ENCODE measurements at places on chromosomes 11 and 22.
A peak's percentile ranks its signal among the peaks of the same experiment; 100 is the strongest.

GRCh38 chr11:7490535-7490934 is 5.2 kb downstream of the OLFML1 start:
- DNase-seq: no peak

DNA sequence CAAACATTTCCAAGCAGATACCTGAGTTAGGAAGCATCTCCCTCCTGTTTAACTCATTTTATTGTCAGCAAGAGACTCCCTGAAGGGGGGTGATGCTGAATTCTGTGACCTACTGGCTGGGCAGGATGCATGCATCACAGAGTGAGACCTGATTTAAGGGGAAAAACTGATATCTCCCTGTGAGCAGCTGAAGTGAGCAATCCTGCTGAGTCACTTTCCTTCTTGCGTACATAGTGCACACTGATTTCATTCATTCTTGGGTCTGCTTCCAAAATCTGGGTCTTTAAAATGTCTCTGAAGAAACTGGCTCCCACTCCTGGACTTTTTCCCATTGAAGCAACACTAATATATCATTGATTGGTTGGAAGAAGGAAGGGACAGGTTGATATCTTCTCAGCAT is 23.3 kb downstream of the P4HA3 start:
- no peak for DNase-seq

- no peak for DNase-seq
These were observed 29.8 kb upstream of the BLID start for GRCh38 chr11:122145715-122146274.

GRCh38 chr11:94815705-94816344 is 47.7 kb downstream of the AMOTL1 start:
- no peak for DNase-seq

DNA sequence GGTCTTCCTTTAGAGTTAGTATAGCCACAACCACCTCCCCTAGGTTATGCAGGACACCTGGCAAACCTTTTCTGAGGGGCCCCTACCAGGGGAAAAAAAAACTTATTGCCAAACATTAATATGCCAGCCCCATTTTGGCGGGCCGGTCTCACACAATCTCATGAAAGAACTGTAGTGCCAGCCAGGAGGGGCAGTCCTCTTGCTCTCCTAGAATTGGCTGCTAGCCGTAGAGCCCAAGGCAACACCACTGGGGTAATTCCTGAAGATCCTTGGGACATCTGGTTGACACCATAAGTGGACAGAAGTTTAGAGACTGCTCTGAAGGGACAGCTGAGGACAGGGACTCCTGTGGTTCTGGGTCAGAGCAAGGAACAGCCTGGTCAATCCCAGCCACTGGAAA is 24.2 kb downstream of the NAV2 start:
- DNase-seq: no peak

DNA sequence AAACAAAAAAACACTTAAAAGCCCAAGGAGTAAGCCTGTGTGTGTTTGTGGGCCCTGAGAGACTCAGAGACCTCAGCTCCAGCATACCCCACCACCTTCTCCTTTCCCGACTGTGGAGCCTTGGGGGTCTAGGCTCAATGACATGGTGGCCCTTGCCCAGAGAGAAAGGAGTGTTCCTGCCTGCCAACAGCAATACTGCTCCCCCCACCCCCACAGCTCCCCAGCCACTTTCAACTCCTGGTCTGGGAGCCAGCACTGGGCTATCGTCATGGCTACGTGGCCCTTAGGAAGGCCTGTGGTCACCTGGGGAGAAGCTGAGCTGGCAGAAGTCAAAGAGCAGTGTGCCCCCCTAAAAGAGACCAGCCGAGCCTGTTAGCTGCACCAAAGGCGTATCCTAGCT is 2.6 kb downstream of the PPP1R14B start:
- DNase-seq: no peak

GRCh38 chr11:57196596-57196995 is 14.8 kb downstream of the LRRC55 start:
- DNase-seq: no peak

GRCh38 chr11:35360055-35360530 is 59.3 kb downstream of the SLC1A2 start:
- DNase-seq: no peak

- DNase-seq: no peak
These were observed 246.4 kb upstream of the PDGFD start for GRCh38 chr11:104410336-104410735.

GRCh38 chr11:19889531-19889930 is 176.9 kb downstream of the NAV2 start:
- no peak for DNase-seq

- no peak for DNase-seq
These were observed 14.3 kb upstream of the LINC01488 start for GRCh38 chr11:69467196-69467595.

- DNase-seq: no peak
These were observed 4.8 kb upstream of the XKR3 start for GRCh38 chr22:16829985-16830384.

GRCh38 chr11:120061761-120062560 is 76.0 kb downstream of the TRIM29 start:
- DNase-seq: no peak

DNA sequence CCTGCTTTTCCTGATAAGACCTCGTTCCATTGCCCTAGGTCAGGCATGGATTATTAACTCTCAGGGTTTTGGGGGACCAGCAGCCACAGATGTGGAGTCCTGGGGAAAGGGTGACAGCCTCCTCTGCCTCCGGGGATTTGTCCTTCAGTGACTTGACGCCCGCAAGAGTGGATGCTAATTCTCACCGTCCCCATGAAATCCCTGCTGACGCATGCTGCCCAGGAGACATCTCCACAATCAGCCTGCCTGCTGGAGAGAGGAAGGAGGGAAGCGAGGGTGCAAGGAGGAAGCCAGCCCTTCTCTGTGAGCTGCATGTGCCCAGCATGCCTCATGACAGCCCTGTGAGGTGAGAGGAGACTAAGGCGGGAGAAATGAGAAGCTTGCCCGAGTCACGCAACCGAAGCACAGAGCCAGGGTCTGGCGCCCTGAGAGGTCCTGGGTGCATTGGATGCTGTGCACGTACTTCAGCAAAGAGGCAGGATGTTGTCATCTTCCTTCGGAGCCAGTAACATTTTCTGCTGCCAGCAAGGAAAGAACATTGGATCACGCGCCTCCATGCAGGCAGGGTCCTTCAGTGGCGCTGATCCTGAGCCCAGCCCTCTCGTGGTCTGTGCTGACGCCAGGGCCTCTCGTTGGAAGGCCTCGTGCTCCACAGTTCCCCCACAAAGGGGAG is 27.3 kb upstream of the KRTAP5-6 start:
- no peak for DNase-seq

GRCh38 chr22:37374571-37374970 is 52.7 kb downstream of the ELFN2 start:
- no peak for DNase-seq

GRCh38 chr11:43830928-43831440 is 49.6 kb upstream of the ALKBH3 start:
- DNase-seq: no peak

GRCh38 chr22:35528927-35529326 is 11.7 kb upstream of the RASD2 start:
- DNase-seq: no peak

- no peak for DNase-seq
These were observed 56.1 kb downstream of the APOL3 start for GRCh38 chr22:36104435-36104834.

DNA sequence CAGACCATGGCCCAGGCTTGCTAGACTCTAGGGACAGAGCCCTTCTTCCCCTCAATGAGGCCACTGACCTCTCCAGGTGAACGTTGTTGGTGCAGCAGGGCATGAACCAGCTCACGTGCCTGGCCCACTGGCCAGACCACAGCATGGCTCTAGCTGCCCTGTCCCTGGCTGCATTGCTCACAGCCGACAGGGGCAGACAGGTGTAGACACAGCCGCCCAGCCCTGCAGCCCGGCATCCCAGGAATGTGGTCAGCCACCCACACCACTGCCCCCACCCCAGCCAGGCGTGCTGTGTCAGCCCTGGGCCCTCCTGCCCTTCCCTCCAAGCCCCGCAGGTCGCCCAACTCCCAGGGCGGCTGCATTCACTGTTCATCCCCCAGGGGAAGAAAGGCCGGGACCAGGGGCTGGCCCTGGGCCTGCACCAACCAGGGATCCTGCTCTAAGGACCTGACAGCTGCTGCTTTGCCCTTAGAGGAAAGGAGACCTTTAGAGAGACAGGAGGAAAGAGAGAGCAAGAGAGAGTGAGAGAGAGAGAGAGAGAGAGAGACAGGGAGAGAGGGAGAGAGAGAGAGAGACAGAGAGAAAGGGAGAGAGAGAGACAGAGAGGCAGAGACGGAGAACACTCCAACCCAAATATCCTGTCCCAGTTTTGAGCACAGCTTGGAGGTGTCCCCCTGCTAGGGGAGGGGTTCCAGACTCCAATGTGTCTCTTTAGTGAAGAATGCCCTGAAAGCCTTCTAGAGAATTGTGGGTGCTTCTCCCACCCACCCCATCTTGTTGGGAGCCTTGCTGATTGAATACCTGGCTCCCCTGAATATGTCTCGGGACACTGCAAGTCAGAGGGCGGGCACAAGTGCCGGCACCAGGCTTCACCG is 44.2 kb upstream of the LINC01488 start:
- DNase-seq: no peak

- DNase-seq: peak; percentile 14
These were observed 535 bp downstream of the AQP11 start for GRCh38 chr11:77590194-77590782.

DNA sequence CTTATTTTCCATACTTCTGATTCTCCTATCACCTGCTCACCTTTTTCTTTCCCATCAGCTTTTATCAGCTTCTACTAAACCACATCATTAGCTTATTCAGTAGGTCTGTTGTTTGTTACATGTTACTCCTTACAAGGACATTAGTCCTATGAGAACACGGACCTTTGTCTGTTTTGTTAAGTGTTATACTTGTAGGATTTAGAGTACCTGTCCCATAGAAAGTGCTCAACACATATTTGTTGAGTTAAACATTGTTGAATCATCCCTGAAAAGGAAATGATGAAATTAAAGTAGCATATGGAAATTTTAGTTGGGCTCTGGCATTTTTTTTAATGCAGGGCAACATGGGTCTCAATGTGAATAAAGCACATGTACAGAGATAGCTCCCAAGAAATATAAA is 222.1 kb upstream of the CARD18 start:
- DNase-seq: no peak

GRCh38 chr22:36328635-36329253 is 59.0 kb downstream of the MYH9 start:
- DNase-seq: no peak

DNA sequence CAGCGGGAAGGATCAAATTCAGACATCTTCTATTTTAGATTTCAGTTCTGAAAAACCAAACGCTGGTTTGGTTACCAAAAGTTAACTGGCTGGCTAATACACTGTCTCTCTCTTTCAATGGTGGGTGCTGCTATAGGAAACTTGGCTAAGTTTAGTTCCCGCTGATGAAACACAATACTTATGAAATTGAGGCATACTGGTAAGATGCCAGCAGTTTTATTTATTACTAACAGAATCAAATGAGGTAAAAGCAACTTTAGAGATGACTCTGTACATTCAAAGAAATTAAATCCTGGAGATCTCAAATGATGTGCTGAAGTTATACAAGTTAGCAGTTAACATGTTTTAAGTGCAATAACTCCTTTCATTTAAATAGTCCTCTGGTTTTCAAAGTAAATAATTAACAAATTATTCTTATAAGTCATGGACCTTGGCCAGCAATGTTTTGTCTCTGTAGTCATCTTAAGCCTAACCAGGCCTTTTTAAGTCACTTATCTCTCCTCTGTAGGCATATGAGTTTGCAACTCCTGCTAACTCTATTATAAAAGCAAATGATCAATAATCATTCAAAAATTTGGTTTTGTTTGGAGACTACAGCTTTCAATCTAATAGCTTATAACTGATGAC is 54.8 kb downstream of the PAK1 start:
- no peak for DNase-seq

- peak; percentile 2 for DNase-seq
These were observed 565 bp downstream of the NUCB2 start for GRCh38 chr11:17277024-17277584.

- no peak for DNase-seq
These were observed 25.0 kb downstream of the FCHSD2 start for GRCh38 chr11:73117071-73117470.

DNA sequence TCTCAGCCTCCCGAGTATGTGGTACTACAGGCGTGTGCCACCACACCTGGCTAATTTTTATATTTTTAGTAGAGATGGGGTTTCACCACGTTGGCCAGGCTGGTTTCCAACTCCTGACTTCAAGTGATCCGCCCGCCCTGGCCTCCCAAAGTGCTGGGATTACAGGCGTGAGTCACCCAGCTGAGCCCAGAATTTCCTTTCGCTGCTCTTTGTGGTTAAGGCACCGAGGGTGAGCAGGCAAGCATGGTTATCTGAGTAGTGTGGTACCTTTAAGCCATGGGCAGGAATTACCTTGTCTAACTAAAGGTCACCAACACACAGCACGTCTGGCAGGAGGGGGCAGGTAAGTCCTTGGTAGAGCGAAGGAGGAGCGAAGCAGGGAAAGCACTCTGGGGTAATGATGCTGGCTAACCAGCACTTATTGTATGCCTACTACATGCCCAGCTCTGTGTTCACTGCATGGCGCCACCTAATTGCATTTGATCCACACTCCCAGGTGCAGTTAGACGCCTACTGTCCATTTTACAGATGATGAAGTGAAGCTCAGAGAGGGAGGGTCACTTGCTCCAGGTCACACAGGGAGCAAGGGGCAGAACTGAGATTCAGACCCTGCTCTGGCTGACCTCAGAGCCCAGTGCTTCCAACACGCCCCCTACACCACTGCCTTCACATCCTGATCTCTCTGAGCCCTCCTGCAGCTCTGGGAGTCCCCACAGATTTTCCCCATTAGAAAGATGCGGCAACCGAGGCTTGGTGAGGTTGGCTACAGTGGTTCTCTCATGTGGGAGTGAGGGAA is 45.7 kb downstream of the TRIOBP start:
- DNase-seq: no peak

GRCh38 chr22:33014621-33015020 is 43.6 kb downstream of the SYN3 start:
- no peak for DNase-seq

DNA sequence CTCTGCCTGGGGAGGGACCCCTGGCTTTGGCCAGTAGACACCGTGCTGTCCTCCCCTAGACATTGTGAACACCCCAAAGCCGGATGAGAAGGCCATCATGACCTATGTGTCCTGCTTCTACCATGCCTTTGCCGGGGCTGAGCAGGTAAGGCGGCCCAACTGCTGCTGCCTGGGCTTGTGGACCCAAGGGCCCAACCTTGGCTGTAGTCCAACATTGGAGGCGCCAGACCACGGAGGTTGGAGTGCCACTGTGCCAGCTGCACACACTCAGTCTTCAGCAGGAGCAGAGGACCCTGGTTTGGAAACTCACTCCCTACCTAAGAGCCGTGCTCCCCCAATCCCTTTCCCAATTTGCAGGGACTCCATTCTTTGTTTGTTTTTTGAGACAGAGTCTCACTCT is 9.4 kb downstream of the ACTN3 start:
- DNase-seq: no peak

All from NCI-H1417 treated with DMSO at 0.1 percent for 48 hours (cell line).